ENCODE measurements at places on chromosomes 12 and 14.

DNA sequence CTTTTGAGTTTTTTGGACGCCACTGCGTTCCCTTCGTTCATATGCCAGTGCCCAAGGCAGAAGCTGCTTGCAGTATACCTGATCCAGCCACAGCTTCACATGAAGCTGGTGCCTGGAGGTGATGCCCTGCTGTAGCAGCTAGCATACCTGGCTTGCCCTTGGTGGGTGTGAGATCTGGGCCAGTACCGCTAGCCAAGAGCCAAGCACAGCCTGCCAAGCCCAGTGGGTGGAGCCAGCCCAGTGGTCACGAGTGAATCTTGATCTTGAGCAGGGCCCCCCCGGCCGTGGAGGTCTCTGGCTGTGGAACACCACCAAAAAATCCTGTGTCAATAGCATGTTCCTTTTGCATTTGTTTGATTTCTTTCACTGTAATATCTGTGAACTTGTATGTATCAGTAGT is 7.3 kb upstream of the M6PR start:
- DNase-seq = no peak

DNA sequence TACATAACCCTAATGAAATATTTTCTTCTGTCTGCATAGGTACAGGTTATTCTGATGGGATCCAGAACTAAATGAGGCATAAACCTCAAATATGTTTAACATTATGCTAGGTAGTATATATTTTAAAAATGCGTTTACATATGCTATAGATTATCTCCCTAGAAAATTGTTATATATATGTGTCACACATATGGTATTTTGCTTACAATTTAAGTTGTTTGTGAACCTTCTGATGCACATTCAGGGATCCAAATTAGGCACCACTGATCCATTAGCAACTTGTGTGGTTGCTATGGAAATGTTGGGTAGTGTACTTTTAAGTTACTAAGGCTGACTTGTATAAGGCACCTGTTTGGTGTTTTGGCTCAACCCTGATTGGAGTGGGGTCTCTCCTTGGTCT is 456.7 kb downstream of the AEBP2 start:
- no peak for DNase-seq

GRCh38 chr12:23631786-23632377 is 317.6 kb downstream of the SOX5 start:
- DNase-seq = no peak

GRCh38 chr14:66965831-66966230 is 223.4 kb upstream of the GARIN2 start:
- no peak for DNase-seq

- no peak for DNase-seq
Measured at GRCh38 chr14:82138431-82138830, 604.8 kb upstream of the SEL1L start.

GRCh38 chr12:10717410-10717809 is 5.7 kb downstream of the YBX3 start:
- no peak for DNase-seq

DNA sequence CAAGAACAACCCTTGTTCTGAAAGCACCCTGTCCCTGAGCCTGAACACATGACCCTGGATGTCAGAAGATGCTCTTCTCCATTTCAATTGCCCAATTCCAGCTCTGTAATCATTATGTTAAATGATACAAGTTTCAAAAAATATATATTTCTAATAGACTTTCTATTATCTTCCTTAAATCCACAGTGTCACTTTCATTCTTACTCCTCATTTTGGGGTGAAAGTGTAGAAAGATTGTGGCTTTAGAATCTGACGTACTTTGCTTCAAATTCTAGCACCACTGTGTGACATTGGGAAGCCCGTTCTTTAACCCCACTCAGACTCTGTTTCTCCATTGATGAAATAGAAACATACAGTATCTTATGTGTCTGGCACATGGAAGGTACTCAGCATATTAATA is 83.2 kb downstream of the ETV6 start:
- DNase-seq = no peak

DNA sequence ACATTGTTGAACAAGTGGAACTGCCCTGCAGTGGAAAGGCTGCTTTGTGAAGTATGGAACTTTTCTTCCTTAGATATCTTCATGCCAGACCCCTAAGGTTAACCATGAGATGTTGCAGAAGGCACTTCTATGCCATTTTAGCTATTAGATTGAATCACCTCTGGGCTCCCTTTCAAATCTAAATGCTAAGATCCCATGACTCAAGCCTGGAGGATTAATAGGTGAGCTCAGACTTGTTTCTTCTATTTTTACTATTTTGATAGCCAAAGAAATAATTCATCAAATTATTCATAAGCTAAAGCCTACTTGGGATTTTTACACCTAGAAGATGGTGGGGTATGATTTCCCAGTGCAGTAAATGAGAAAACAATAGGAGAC is 64.3 kb downstream of the DAD1 start:
- no peak for DNase-seq

DNA sequence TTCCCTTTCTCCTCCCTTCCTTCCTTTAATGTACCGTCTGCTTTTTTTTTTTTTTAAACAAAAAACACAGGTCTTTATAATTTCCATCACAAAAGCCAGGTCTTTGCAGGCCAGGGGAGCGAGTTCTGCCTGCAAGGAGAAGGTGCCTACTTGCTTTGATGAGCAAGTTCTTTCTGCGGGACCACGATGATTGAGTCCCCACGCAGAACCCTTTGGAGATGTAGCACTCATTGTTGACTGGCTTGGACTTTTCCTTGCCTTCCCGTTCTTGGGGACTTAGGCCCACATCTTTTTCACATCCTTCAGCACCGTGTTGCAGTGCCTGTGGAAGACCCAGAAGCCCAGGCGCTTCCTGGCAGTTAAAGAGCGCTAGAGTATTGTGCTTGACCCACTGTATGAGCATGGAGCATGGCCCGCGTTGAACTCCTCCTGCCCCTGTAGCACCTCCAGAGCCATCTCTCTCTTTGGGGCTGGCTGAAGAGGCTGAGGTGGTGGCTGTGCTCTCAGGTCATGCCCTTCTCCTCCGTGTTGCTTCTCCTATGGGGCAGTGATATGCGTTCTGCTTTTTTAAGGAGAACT is 177.6 kb downstream of the EXOC5 start:
- no peak for DNase-seq

DNA sequence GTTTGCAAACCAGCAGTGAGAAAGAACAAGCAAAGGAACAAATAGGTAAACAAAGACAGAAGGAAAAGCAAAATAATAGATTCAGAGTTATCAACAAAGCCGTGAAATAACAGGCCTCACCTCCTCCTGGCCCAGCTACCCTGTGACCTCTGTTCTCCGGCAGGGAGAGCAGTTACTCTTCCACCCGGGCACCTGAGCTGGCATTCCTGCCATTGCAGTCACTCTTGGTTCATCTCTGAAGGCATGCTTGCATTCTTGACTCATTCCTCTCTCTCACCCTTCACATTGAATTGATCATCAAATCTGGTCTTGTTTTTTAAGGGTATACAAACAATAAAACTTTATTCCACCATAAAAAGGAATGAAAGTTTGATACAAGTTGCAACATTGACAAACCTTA is 95.1 kb downstream of the TTC8 start:
- DNase-seq = no peak

GRCh38 chr12:19886065-19886464 is 446.8 kb downstream of the AEBP2 start:
- DNase-seq = no peak

DNA sequence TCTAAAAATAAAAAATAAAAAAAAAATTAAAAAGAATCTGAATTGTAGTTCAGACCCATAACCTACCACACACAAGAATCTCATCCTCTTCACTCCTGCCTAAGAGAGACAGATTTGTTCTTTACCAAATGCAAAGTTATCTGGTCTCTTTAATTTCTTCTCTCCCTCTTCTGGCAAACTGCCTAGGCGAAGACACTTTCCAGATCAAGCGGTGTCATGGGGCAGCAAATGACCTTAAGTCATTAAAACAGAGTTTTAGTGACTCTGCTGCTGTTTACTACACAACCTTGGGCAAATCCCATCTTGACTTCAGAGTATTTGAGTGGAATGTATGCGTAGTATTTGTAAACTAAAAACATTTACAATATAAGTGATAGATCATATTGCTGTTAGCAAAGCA is 60.9 kb upstream of the NID2 start:
- no peak for DNase-seq

DNA sequence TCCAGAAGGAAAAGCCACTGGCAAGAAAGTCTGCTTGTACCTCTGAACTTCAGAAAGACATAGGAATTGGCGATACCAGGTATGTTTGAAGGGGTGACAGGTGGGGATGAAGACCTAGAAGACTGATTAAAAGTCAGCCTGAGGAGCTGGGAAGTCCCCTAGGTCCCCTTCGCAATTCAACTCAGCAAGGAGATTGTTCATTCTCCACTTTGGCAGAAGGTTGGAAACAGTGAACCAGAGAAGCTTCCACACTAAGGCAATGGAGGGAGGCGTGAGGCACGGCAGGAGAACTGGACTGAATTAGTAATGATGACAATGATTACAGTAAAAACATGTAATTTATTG is 240.3 kb upstream of the TMPO start:
- no peak for DNase-seq

DNA sequence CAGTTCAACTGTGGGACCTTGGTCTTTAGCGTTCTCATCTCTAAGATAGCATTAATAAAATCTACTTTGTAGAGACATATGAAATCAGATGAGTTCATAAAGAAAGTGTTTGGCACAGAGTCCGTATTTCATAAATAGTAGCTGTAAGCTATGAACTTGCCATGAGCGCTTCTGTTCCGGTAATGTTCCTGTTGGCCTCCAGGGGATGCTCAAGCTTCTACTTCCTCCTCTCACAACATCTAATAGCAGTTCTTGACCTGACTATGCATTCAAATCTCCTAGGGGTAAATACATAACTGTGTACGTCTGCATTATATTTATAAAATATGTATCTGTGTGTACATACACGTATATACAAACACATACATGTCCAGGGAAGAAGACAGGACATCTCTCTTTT is 288.2 kb upstream of the TMPO start:
- no peak for DNase-seq

GRCh38 chr12:13193505-13194231 is 2.9 kb upstream of the EMP1 start:
- DNase-seq = no peak

DNA sequence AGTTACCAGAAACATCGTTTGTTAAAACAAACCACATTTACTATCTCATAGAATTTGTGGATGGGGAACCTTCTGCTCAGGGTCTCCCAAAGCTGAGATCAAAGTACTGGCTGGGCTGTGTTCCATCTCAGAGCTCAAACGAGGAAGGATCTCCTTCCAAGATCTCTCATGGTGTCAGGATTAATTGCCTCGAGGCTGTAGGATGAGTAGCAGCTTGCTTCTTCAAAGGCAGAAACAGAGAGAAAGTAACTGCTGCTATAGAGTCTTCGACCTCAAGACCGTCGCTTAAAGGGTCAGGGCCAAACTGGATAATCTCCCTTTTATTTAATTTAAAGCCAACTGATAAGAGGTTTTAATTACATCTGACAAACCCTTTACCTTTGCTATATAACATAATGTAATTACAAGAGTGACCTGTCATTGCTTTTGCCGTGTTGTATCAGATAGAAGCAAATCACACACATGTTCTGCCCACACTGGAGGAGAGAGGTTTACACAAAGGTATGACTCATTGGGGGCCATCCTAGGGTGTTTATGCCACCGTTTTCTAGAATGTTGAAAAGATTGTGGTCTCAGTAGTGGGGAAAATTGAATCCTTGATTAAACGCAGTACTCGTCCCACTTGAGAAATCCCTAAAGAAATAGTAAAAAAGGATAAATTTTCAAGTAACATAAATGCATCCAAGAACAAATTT is 868.8 kb upstream of the TMEM132C start:
- no peak for DNase-seq

- DNase-seq = no peak
Measured at GRCh38 chr14:77880056-77880455, 80.1 kb downstream of the ADCK1 start.

All from NCI-H2227 treated with DMSO at 0.1 percent for 48 hours (cell line).